Stimulated activated CD4-positive, alpha-beta T cell treated with anti-CD3 and anti-CD28 coated beads, Interleukin-2, amount 100 ng/mL, for 4 hours (primary cell): ENCODE measurements at places on chromosomes 7 and 10.

GRCh38 chr7:44162179-44162578 lies 21.0 kb upstream of the MYL7 start:
- no peak for DNase-seq

DNA sequence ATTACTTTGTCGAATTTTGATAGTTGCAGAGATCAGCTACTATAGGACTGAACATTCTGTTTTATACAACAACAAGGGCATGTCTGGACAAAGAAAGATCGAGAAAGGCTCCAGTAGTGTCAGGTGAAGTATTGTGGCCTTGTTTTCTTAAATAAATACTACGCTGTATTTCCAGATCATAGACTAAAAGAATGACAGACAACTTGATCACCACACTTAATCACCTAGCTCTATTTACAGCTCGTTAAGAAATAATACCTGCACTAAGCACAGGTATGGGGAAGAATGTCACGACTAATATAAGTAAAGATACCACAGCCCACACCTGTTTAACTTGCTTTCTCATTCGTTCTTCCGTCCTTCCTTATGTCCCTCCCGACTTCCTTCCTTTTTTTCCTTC lies 269.2 kb downstream of the HGF start:
- DNase-seq = no peak

- DNase-seq = no peak
Measured at GRCh38 chr10:99619090-99619800, 994 bp downstream of the SLC25A28 start.

DNA sequence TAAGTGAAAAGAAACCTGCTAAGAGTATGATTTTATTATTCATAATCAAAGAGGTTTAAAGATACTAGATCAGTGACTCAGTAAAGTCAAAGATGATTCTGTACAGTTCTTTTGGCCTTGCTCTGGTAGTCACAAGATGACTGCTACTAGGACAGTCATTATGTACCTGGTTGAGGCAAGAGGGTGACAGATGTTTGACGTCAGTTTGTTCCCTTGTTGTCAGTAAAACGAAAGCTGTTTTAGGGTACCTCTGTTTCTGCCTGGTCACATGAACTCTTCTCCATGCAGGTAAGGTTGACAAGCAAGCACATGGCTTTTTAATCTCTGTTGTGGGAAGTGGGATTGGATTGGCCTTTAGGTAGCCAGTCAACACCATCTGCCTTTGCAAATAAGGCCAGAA lies 308.0 kb downstream of the EXOC4 start:
- no peak for DNase-seq

GRCh38 chr7:50418526-50419290 lies 31.4 kb downstream of the FIGNL1 start:
- DNase-seq = no peak

- DNase-seq = no peak
Measured at GRCh38 chr7:71308096-71308495, 176.2 kb downstream of the GALNT17 start.

DNA sequence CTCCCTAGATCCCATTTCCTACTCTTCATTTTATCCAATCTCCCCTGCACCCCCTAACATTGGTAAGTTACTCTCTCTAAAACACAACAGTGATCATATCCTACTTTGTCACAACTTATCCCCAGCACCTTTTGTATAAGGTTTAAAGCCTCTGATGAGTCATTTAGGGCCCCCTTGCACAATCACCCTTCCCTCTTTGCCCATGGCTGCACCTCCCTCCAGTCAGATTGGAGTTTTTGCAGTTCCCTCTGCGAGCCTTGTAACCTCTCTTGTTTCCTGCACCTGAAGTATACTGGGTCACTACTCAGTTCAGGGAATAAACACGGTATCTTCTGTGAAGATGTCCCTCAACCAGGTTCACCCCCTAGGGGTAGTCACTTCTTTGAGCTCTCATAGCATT lies 55.9 kb upstream of the ADRB1 start:
- no peak for DNase-seq

DNA sequence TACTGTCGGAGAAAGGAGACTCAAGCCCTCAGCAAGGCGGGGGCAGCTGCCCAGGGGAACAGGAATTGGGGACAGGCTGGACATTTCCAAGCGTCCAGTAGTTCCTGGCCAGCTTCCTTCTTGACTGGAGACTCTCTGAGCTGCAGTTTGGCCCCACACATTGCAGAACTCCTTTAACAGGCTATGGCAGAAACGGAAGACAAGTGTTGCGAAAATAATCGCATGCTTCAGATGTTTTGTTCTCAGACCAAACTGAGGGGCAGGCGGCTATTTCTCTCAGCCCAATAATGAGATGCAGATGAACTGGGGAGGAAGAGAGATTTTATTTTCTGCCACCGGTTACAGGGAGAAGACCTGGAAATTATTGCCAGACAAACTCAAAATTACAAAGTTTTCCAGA lies 88.0 kb upstream of the PFKP start:
- no peak for DNase-seq

GRCh38 chr7:113487925-113488731 lies 369.8 kb upstream of the SMIM30 start:
- no peak for DNase-seq
